ENCODE measurements at places on chromosomes 12 and 14.

- DNase-seq = no peak
Measured at GRCh38 chr12:52873832-52874572, 25.2 kb upstream of the KRT78 start.

- no peak for DNase-seq
Measured at GRCh38 chr12:49624921-49625577, 1.7 kb downstream of the PRPF40B start.

GRCh38 chr12:22447223-22447622, 97.1 kb downstream of the C2CD5 start:
- no peak for DNase-seq

GRCh38 chr12:44582521-44582920, 293.6 kb downstream of the NELL2 start:
- DNase-seq = no peak

DNA sequence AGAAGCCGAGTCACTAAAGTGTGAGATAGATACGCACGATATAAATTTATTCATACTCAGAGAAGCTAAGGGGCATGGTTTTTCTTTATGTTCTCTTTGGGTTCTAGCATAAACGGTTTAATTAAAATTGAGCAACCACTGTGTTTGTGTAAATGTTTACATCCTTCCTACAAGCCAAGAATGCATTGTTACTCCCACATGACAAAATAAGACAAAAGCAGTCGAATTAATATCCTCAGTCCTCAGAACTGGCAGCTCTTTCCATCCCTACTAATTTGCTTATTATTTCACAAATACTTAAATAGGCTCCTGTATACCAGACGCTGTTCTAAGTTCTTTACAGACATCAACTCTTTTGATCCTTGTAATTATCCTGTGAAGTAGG, 32.0 kb downstream of the SSPN start:
- DNase-seq = no peak

DNA sequence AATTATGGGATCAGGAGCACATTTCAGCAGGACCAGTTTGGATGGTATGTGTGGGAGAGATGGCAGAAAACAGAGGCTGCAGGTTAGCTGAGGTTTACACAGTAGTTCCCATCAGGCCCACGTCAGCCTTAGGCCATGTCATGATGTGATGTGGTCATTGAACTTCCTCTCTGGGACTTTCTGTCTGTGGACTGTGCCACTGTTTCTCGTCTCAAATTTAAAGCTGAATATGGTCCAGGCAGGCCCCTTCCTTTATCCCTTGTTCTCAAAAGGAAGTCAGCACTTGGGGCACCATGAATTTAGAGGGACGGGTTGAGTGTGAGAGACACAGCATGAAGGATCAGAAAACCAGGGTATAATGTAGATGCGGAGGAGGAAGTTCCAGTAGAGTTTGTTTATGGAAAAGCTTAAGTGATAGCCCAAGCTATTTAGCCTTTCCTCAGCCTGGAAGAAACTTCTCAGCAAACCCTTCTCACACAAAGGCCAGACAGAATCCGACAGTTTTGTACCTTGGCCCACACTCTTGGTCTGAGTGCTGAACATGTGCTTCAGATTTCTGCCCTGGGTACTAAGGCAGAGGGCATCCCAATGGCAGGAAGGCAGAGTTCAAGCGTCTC, 3.6 kb upstream of the IGFBP6 start:
- DNase-seq = no peak
